Fibroblast of the aortic adventitia (primary cell): ENCODE measurements at places on chromosomes 5 and 9. TPM values are rescaled to one million over a fixed set of nuclear protein-coding genes. Genes with fewer than 3 reads are reported as not detected.
A peak's percentile ranks its signal among the peaks of the same experiment; 100 is the strongest.

- peak; percentile 33 for DNase-seq
Measured at GRCh38 chr5:173486355-173487225, 129.9 kb downstream of the BOD1 start.

GRCh38 chr9:33799928-33800704 lies 4.8 kb downstream of the PRSS3 start:
- no peak for DNase-seq

- DNase-seq = peak; percentile 91
Measured at GRCh38 chr5:41649659-41650058, 139.3 kb upstream of the PLCXD3 start.

- DNase-seq = no peak
Measured at GRCh38 chr9:101571114-101571513, 23.7 kb downstream of the PPP3R2 start.

- peak; percentile 63 for DNase-seq
Measured at GRCh38 chr5:171755354-171755821, 30.2 kb upstream of the SMIM23 start.

GRCh38 chr5:163387589-163388343 lies 49.6 kb upstream of the CCNG1 start:
- DNase-seq = no peak

DNA sequence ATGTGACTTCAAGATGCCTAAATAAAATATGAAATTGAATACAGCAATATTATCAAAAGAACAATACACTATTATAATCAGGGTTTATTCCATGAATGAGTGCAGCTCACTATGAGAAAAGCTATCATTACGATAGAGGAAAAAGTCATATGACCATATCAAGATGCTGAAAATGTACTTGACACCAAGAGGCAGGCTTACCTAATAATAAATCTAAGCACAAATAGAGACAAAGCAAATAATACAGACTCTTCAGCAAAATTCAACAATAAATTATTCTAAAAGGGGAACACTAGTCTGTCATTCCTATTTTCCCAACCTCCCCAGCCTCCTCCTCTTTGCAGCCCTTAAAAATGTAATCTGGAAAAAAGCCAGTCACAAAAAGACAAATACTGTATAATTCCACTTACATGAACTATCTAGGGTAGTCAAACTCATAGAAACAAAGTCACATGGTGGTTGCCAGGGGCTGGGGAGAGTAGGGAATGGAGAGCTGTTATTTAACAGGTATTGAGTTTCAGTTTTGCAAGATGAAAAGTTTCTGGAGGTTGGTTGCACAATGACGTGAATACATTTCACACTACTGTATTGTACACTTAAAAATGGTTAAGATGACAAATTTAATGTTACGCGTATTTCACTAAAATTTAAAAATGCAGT lies 148.4 kb downstream of the NFIB start:
- DNase-seq = no peak

GRCh38 chr9:136136127-136136925 lies 17.7 kb upstream of the TMEM250 start:
- no peak for DNase-seq

DNA sequence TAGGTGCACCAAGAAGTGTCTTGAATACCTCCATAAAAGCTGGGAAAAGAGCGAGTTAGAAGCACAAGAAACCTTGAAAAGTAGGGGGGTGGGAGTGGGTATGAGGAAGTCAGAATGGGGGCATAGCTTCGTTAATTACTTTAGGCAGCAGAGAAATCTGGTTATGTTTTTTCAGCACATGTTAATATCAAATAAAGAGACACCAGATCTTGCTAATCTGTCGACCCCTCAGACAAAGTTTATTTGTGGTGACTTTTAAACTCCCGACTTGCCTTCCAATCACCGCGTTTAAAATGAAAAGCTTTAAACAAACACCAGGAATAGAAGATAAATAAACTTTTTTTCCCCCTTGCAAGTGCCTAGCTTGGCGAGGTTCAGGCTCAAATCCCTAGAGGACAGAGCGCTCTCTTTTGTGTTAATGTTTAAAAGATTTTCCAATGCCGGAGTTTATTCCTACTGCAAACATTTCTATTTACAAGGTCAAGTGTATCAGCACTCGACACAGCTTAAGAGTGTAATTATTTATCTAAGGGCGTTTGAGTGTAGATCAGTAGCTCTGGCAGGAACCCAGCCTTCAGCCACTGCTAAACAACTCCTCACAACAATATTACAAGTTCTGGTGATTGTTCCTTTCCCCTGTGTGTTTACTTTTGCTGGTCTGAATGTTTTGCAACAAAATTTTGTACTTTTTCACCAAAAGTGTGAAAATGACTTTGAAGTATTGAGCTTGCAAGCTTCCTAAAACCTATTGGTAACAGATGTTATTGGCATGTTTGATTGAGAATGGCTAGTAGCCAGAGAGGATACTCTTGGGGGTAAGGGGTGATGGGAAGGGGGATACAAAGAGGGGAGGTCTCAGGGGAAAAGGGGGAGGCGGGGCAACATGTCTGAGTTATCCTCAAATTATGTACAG lies 3.8 kb downstream of the GAS1 start:
- peak; percentile 71 for DNase-seq

DNA sequence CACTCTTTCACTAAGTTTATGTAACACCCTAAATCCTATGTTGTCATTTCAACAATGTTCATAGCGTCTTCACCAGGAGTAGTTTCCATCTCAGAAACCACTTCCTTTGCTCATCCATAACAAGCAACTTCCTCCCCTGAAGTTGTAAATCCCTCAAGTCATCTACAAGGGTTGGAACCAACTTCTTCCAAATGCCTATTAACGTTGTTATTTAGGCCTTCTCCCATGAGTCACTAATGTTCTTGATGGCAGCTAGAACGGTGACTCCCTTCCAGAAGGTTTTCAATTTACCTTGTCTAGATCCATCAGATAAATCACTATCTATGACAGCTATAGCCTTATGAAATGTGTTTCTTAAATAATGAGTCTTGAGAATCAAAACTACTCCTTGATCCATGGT lies 73.3 kb upstream of the TARS1 start:
- no peak for DNase-seq

- no peak for DNase-seq
Measured at GRCh38 chr5:126186210-126186609, 237.0 kb upstream of the GRAMD2B start.

- no peak for DNase-seq
Measured at GRCh38 chr5:103364074-103364473, 105.5 kb downstream of the MACIR start.

DNA sequence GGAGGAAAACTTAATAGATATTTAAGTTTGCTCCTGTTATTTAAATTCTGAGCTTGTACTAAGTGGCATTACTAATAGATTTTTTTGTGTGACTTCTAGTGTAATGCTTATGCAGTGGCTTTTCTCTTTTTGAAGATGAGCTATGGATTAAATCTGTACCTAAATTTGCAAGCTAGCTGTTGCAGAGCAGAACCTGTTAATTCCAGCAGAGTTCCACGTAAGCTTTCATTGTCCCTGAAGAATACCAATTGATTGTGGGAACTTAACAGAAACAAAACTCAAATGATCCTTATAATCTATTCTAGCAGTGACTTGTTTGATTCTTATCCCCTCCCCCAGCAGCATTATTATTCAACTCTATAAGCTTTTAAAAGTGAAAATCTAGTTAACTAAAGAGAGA lies 51.7 kb downstream of the MAN2A1 start:
- DNase-seq = no peak

- DNase-seq = no peak
Measured at GRCh38 chr9:20238921-20239320, 383.4 kb downstream of the MLLT3 start.

- peak; percentile 97 for DNase-seq
Measured at GRCh38 chr5:14440582-14441431, 140.8 kb upstream of the OTULINL start.

GRCh38 chr5:132756542-132756941 lies 9.3 kb downstream of the CCNI2 start:
- no peak for DNase-seq

The PKD2L2 gene
- not detected in 2 replicates for total RNA-seq

The LCP2 gene
- total RNA-seq = not detected in 2 replicates

The MELK gene
- total RNA-seq = 2.9 and 44.4 TPM in 2 replicates

The CDH9 gene
- 0.16 TPM in 1 of 2 replicates, not detected in the other for total RNA-seq

The GLRA1 gene
- total RNA-seq = not detected in 2 replicates

The USP20 gene
- 7.5 and 11.4 TPM in 2 replicates for total RNA-seq

The SPATA31C2 gene
- total RNA-seq = not detected in 2 replicates

The GPRIN1 gene
- total RNA-seq = 1.7 and 7.1 TPM in 2 replicates

The DMRT3 gene
- total RNA-seq = not detected in 2 replicates
